ENCODE measurements at places on chromosomes 16 and 17.

DNA sequence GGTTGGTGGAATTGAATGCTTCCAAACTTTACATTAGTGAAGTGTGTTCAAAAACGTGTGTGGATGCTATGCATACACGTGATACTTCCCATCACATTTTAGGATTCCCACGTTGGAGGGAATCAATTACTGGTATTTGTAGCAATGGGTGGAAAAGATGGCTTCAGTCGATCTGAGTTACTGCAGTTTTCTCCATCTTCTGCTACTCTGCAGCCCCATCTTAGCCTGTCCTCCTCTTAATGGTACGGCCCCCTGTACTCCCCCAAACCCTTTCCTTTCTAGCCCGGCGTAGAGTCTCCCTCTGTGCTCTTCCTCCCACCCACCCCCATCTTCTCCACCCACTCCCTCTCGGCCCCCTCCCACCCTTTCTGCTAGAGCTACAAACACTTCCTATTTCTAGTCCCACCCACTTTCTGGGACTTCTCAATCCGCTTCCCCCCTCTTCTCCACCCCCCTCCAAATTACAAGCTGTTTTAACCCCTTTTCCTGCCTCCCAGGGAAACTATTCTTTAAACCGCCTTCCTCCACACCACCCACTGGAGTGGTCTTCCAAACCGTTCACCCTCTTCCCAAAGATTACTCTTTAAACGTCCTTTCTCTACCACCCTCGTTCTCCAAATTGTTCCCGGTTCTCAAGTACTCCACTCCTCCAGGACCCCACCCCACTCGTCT is 1.1 kb downstream of the CHTF8 start:
- DNase-seq = no peak

DNA sequence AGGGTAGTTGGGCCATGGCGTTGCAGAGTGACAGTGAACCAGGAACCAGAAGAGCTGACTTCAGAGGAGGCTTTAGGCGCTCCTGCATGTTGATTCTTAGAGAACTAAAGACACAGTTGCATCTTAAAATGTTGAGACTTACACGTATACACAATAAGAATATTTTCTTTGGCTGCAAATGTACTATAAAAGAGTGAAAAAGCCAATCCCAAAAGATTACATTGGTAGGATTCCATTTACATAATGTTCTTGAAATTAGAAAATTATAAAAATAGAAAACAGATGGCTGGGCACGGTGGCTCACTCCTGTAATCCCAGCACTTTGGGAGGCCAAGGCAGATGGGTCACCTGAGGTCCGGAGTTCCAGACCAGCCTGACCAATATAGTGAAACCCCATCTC is 738.8 kb downstream of the WWOX start:
- DNase-seq = no peak

DNA sequence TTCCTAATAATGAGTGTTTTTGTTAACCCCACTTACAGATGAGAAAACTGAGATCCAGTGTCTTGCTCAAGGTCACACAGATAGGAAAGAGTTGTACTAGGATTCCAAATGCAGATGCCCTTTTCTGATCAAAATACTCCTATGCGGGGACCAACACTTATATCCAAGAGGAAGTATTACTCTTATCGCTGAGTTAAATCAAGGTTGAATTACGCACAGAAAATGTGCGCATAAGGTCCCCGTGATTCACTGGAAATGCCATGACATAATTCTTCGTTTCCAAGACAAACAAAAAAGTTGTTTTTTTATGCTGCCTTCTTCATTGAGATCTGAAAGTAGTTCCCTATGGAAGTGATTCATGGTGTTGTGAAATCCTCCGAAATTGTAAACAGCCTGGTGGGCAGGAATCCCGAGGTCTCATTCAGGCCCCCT is 463.8 kb upstream of the HSBP1 start:
- DNase-seq = no peak

DNA sequence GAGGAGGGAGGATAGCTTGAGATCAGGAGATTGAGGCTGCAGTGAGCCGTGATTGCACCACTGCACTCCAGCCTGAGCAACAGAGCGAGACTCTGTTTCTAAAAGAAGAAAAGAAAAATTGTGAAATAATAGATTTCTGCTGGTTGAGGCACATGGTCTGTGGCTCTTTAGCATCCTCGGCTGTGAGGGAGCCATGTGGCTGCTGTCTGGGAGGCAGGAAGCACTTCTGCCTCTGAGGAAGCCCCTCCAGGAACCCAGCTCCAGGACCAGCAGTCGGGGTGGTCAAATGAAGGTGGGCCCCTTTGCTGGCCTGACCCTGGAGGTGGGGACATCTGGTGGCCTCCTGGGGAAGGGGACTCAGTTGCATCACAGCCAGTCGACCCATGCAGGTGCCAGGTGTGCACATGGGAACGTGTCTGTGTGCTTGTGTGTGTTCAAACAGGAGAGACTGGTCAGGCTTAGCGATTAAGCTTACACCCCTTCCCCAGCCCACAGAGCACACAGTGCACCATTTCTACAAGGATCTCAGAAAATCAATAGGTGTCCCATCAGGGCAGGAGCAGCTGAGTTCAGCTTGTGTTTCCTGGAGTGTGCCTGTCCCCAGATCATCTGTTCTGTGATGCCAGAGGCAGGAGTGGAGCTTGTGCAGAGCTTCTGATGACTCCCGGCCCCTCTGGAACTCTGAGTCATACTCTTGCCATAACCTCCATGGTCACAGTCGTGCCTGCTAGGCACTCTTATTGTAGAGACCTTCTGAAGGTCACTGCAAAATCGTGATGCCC is 24.3 kb upstream of the MGAT5B start:
- no peak for DNase-seq

- peak; percentile 55 for DNase-seq
Observed at GRCh38 chr16:66293932-66294331, 72.6 kb upstream of the CDH5 start.

GRCh38 chr17:5976251-5976650 is 93.9 kb upstream of the WSCD1 start:
- DNase-seq = no peak

DNA sequence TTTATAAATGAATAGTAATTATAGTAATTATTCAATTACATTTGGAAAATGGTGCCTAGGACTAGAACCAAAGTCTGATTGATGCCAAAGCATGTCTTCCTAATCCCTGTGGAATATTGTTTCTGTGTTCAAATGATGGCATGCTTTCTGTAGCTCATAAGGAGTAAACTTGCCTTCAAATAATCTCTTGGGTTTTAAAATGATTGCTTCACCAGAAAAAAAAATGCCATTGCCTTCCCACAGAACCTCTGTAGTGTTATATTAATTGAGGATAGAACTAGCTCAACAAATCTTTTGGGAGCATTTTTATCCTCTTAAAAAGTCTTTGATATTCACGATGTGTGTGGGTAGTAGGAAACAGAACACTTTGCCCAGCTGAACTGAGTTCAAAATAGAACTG is 7.7 kb upstream of the TMEM100 start:
- DNase-seq = no peak
